HL-60 (cell line): ENCODE measurements at places on chromosomes 12 and 14.

DNA sequence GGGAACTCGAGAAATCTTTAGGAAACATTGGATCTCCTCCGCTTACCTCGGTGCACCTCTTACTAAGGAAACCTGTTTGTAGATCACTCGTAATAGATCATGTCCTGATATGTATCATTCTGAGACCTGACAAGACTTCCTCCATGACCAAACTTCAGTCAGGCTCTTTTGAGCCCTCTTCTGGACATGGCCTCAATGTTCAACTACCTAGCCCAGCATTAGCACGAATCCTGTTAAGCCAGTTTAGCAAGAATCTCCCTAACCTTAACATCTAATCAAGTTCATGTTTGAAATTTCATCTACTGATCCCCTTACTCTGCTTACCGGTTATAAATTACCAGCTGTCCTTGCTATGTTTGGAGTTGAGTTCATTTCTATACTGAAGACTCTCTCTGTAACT is 713.9 kb upstream of the USP15 start:
- DNase-seq = no peak

- DNase-seq = no peak
Observed at GRCh38 chr12:67999244-67999643, 10.0 kb downstream of the IFNG-AS1 start.

DNA sequence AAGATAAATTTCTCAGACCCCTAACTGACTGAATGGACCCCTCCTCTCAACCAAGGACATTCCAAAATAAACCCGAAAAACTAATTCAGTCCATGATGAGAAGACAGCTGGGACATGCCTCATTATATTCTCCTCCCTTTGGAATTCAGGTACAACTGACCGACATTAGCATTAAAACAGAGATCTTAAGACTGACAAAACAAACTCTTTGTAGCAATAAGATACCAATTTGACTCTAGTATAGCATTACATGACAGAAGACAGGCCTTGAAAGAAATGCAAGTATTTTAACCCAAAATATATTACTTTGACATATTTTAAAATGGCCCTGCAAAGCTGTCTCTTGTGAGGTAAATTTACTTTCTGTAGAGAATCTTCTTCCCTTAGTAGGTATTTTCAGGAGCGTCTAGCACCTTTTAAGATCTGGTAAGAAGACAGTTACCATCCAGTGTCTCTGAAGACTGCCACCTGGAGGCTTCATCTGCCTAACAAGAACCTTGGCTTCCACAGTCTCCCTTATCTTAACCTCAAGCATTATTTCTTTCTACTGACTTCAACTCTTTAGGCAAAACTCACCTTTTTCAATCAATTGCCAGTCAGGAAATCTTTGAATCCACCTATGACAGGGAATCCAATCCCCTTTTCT is 957.5 kb downstream of the SLC6A15 start:
- DNase-seq = no peak

DNA sequence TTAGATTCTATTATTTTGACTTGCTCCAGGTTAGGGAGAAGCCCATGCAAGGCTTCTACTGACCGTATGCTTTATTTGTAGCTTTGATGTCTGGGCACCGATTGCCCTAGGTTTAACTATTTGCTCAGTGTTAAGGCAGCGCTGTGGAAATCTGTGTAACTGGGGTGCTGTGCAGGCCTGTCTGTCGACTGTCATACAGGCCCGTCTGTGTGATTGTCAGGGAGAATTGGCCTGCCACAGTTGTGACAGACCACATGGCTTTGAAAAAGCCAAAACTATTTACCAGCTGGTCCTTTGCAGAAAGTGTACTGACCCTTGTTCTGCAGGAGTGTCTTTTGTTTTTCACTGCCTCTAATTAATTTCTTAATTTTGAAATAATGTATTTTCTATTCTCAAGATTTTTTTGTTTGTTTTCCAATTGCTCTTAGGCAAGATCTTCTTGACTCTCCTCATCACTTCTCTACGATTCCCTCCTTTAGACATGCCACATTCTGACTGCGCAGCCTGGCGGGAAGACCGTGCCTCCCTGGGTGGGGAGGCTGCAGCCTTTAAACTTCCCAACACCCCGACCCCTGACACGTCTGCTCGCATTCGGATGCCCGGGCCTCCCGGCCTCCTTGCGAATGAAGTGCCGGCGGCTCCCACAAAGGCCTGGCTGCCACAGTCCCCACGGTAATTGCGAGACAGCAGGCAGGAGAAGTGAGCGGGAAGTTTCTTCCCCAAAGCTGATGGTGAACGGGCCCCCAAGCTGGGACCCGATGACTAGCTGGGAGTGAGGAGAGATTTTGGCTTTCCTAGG is 99.0 kb upstream of the EVL start:
- DNase-seq = no peak

DNA sequence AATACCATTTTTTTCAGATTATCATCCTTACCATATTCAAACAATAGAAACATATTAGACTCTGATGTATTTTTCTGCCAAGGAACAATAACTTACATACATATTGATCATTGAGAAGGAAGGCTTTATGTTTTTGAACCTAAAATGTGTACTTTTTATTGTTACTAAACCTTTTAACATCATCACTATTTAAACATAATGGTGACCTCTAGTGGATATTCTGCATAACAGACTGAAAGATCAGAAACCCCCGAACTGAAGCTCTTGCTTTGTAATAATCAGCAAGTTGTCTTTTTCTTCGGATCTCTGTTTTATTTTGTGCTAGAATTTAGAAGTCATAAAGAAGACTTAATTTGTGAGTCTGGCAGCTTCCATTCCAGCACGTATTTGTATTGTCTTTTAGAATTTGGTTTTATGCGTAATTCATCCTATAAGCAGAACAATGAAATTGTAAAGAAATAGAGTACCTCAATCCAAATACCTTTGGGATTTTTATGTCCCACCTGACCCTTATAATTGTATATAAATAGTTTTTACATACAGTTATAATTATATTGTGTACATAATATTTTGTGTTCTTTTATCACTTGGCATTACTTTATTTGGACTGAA is 125.9 kb upstream of the ATF1 start:
- DNase-seq = peak; percentile 19

- DNase-seq = no peak
Observed at GRCh38 chr12:15608406-15608805, 180.8 kb downstream of the EPS8 start.

DNA sequence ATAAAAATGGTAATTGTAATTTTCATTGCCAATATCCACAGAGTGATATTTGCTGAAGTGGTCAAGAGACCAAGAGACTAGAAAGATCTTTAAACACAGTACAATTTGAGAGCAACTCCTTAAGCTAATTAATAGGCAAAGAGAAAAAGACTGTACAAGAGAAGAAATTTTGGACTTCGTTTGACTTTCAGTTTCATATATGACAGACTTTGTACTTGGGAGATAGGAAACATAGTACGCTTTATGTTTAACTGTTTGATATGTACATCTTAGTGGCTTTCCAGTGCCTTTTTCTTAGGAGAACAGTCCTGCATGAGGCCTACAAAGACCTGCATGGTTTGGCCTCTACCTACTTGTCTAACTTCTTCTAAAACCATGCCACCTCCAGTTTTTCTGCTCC is 1118.1 kb downstream of the TRHDE start:
- no peak for DNase-seq

DNA sequence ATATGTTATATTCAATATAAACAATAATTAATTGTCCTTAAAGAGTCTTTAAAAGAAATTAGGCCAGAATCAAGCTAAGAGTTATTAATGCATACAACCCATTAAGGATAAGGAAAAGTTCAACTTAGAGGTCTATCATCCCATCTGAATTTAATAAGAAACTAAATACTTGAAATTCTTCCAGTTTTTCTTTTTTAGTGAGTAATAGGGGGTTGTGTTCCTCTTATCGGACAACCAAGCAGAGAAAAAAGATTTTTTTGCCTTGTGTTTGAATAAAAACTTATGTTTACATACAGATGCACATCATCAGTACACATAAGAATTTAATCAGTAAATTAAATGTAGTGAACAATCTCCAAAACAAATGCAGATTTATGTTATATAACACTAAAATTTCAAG is 32.5 kb downstream of the PAWR start:
- no peak for DNase-seq

DNA sequence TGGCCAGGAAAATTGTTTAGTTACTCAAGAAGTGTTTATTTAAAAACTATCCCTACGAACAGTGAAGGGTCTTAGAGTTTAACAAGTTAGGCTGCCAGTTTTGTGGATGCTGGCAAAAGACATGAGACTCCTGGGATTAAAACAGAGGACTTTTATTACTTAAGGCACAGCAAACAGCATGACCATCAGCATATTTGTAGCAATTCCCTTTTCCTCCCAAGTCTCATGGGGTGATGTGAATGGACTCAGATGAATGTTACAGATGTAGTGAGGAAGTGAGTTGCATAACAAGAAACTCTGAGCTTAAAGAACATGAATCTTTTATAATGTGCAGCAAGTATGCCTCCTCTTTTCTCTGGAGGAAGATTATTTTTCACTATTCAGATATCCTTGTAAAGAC is 695.8 kb downstream of the RPS29 start:
- DNase-seq = no peak

GRCh38 chr14:75132382-75133086 is 5.7 kb upstream of the NEK9 start:
- DNase-seq = peak; percentile 58

DNA sequence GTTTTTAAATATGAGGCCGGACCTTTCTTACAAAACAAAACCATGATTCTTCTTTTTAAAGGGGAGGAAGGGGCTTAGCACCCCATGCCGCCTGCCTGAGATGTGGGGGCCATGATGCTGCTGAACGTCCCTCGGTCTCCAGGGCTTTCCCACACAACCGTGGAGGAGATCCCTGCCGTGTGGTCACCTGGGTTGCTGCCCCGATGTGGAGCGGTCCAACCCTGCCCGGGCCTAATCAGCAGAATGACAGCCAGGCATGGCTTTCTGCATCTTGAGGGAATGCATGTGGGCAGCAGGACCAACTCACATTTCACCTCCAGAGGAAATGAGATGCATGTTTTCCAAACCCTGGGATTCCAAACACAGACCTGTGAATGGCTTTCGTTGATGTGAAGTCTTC is 48.9 kb upstream of the C14orf180 start:
- DNase-seq = no peak

- DNase-seq = no peak
Observed at GRCh38 chr12:67155863-67156262, 113.3 kb upstream of the CAND1 start.

DNA sequence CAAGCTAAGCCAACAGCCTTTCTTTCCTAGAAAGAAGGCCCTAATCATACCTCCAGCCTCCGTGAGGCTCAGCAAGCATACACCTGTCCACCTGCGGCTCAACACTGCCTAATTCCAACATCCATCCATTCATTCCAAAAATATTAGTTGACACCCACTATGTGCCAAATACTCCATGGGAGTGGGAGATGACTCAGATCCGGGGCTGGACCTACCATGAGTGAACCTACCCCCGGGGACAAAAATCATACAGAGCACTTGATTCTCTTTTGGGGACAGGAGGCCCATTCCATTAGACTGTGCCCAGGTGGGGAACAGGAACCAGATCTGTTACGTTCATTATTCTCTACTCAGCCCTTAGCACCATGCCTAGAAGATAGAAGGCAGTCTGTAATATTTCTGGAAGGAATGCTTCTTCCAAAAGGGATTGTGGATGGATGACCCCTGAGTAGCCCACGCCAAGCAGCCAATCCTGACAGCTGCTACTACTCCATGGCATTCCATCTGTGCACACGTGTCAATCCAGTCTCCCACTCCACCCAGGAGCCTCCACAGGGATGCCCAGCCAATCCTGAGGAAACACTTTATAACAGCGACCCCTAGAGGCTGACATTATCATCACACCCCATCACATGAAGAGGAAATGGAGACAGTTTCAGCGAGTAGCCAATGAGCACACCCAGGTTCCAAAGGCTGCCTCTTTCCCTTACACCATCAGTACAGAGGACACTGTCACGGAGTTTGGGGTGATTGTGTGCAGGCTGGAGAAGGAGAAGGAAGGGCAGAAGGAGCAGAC is 170.7 kb downstream of the ESRRB start:
- peak; percentile 1 for DNase-seq

- no peak for DNase-seq
Observed at GRCh38 chr12:91332302-91332701, 149.7 kb upstream of the DCN start.

DNA sequence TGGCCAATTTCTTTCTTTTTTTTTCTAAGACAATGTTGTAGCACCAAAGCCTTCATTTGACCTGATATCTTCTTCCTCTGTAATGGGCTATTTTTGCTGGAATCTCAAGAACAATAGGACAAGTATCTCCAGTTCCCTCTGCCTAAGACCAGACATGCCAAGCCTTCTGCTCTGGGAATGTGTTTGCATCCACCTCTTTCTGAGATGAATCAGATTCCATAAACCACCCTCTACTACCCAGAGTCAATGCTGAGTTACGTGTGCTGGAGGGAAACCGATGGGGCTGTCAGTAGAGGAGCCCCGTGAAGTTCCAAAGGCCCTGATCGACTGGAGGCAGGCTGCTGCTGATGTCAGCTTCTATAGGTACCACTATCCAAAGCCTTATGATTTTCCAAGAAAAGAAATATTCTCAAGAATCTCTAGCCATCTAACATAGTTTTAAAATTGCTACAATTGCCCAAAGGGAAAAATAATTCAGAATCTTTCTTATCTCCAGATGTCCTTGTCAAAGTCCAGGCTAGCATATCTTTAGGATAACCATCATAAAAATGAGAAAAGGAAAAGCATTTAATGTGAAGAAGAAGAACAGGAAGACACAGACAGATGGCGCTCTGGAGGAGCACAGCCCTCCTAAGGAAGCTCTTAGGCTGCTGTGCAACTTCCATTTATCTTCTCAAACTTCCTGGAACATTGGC is 101.9 kb downstream of the SLC8A3 start:
- DNase-seq = no peak

DNA sequence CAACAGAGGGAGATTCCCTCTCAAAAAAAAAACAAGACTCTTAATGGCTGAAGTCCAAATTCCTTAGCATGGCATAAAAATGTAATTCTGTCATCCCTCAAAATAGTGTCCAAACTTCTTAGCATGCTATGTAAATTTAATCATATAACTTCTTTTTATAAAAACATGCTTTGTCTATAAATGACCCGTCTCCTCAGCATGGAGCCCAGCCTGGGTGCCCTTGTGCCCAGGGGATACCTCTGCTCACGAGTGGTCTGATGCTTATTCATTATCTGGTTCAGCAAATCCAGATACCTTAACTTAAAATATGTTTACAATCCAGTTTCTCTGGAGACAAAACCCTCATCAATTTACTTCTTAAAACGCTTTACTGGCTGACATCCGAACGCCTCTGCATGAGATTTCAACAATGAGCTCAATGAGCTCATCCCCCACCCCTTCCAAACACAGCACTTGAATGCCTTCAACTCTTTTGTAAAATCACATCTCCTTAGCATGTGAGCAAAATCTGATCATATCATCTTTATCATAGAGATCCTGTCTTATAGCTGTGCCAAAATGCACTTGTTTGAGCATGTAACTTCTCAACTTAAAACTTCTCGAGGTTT is 15.7 kb downstream of the RTL1 start:
- DNase-seq = no peak

- DNase-seq = no peak
Observed at GRCh38 chr14:105192866-105193731, 12.0 kb upstream of the NUDT14 start.

DNA sequence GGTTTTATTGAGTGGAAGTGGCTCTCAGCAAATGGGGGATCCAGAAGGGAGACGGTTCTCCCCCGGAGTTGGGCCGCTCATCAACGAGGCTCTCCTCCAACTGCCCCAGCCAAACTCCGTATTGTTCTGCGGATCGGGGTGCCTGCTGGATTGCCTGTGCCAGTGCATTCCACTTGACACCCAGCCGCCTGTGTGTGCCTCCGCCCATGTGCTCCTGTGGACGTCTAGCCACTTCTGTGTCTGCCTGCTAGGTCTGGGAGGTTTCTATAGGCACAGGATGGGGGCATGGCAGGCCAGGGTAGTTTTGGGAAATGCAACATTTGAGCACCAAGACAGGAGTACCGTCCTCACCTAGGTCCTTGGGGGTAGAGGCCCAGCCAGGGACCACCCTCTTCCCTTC is 225.7 kb upstream of the AMIGO2 start:
- DNase-seq = no peak
